ENCODE measurements at places on chromosomes 1 and 21.

DNA sequence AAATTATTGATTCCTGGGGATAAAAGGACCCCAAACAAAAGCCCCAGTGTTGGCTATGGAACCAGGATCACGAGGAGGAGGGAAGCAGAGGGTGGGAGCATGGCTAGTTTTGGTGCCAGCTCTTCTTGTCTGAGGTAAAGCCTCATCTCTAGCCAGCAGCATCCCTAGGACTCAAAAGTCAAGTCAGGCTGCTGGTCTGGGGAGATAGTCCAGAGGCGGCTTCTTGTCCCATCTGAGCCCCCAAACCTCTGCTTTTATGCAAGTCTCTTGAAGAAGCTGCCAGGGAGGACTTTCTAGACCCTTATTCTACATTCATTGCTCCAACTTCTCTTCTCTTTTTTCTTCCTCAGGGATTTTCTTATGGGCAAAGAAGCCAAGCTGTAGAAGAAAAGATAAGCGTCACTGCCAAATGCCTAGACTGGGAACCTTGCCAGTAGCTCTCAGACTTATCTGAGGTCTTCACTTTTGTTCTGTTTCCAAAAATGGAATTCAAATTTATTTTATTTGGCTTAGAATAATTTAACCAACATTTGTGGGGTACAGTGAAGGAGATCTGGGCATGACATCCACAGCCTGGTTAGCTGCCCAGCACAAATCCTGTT, 6.9 kb upstream of the ANKRD35 start:
- DNase-seq = no peak

GRCh38 chr1:207789792-207790787, 38.2 kb downstream of the CD46 start:
- DNase-seq = no peak

GRCh38 chr1:45340816-45341466, 701 bp upstream of the MUTYH start:
- DNase-seq = no peak

- DNase-seq = no peak
Observed at GRCh38 chr1:220813013-220813412, 26.3 kb downstream of the MTARC1 start.

DNA sequence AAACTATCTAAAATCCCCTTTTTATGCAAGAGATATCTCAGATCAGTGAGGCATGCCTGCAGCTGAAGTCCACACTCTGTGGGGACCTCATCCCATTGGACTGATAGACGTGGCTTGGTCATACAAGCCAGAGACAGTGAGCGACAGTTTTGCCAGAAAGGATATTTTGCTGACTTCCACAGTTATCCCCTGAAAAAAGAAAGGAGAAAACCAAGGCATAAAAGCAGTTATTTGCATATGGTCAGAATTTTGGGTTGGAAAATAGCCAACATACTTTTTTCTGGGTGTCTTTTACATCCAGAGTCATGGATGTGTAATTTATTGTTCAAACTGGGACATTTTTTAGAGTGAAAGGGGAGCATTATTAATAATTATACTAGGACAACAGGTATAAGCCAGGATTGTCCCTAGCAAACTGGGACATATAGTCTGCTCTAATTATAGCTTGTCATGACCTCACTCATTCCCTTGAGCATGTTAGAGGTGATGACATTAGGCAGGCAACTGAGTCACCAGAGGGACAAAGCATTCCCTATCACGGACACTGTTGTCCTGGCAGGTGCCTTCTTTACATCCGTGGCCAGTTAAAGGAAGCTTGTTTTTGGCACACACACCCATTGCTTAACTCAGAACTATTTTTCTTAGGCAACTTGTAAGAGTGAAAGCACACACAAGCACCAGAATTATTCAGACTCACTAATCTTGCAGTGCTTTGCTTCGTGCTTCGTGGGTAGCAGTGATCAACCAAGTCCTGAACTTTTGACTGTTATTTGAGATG, 65.5 kb downstream of the PRRX1 start:
- no peak for DNase-seq

GRCh38 chr21:31337996-31338907, 5.8 kb downstream of the TIAM1 start:
- no peak for DNase-seq

DNA sequence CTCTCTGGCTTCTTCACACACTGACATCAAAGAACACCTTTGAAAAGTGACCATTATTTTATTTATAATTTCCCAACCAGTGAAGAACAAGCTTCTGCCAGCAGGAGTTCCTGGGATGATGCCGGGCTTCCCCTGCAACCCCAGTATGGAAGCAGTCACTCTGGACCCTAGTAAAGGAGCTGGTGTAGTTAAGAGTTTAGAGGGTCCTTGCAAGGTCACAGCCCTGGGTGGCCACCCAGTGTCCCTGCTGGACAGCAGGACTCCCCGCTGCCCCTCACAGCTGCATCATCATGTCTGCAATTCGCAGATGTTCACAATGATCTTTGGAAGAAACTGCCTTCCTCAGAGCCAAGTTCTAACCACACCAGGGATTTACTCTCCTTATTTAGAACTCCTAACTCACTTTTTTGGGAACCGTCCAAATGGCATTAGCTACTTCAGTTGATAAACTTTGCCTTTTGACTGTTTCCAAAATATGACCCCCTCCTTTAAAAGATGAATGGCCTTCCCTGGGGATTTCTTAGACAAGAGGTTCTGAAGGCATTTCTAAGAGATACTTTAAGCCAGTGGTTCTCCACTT, 90.6 kb downstream of the HIVEP3 start:
- no peak for DNase-seq

DNA sequence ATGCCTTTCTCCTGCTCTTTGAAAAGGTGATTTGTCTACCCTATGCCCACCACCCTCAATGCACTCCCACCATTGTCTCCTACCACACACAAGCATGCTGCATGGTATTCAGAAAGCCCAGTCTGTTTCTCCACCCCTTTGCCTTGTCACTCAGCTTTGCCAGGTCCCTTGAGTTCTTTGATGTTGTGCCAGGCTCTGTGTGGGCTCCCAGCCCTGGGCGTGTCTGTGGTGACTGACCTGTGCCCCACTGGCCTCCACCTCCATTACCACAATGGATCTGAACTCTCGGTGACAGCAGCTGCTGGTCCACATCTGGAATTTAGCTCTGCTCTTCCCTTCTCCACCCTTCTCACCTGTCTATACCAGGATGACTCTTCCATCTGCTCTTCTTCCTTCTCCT, 34.9 kb downstream of the ATP2B4 start:
- no peak for DNase-seq

DNA sequence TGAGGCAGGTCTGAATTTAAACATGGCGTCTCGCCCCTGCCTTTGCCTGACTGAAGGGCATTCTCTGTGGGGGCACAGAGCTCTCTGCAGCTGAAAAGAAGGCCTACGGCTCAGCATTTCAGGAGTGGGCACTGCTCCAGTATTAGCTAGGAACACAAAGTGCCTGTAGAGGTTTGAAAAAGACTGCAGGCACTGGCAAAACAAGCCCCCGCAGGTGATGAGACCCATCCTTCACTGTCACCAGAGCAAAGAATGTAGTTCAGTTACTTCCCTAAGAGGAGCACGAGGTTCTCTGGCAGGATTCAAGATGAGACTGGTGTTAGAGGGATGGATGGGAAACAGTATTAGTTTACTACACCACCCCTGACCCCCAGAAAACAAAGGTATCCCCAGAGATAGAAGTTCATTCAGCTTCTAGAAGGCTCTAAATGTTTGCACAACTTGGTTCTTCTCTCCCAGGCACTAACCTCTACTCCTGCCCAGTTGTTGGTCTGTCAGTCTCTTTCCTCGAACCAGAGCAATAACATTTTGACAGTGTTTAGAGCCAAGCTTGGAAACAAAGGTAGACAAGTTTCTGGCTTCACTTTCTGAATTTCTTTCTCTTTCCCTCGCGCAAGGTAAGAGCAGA, 101.9 kb upstream of the KCNE2 start:
- no peak for DNase-seq

- DNase-seq = no peak
Observed at GRCh38 chr1:86616871-86617270, 70.0 kb downstream of the CLCA4 start.

- DNase-seq = no peak
Observed at GRCh38 chr1:232940262-232940661, 10.1 kb upstream of the NTPCR start.

DNA sequence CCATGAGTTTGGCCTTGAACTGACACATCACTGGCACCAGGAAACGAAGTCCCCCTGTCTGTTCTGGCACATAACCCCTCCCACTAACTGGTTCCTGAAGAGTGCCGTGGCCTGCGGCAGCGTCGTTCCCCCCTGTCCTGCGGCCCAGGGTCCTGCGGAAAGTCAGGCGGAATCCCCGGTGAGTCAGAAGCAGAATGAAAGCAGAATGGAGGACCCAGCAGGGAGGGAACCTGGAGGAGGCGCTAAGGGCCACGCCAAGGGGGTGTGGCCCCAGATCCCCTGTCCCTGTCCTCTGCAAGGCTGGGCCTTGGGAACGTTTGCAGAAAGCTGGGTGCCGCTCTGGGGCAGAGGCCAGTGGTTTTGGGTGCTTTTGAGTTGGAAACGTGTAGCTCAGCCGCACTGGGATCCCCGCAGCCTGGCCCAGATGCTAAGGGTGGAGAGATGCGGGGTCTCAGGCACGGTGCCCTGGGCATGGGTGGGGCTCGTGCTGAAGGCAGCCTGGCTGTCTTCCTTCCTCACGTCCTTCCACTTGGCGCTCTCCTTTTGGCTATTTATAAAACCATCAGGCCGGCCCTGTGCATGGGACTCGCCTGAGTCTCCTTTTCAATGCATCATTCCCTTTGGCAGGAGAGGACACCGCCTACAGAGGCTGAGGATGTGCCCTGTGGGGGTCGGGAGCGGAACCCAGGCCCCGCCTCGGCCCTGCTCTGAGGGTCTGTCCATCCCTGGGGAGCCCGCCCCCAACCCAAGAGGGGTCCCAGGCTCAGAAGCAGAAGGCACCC, 36.2 kb downstream of the TP73 start:
- DNase-seq = no peak

- no peak for DNase-seq
Observed at GRCh38 chr1:165564561-165564960, 20.8 kb downstream of the LRRC52 start.

- DNase-seq = peak; percentile 12
Observed at GRCh38 chr1:94037392-94038229, 83.3 kb downstream of the ABCA4 start.

GRCh38 chr21:42923553-42924432, 1.6 kb downstream of the ERVH48-1 start:
- peak; percentile 71 for DNase-seq

GRCh38 chr21:32475162-32475812, 62.8 kb downstream of the EVA1C start:
- no peak for DNase-seq

DNA sequence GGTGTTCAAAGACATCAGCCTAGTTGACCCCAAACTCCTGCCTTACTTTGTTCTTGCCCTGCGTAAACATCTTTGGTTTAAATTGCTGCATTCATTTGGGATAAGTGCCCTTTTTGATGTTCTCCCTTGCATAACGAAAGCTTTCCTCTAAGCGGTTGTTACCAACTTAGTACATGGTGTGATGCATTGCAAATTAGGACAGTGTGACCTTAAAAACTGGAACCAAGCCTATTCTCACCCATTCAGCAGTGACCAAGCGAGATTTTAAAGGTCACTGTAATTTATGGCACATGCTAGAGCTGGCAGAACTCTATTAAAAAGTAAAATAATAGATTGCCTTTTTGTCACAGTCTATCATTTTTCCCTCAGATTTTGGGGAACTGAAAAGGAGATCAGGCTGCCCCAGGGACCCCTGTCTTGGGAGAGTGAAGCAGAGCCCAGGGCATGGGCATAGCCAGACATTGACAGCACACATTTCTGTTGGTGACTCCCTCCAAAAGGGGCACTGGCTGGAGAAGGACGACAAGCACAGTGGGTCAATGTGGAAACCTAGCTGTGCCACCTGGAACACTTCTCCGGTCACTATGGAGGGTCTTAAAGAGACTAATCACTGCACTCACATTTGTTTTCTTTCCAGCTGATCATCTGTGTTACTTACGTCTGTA, 63.9 kb downstream of the KCNK1 start:
- no peak for DNase-seq

- DNase-seq = no peak
Observed at GRCh38 chr1:157147906-157148700, 9.9 kb upstream of the ETV3 start.

DNA sequence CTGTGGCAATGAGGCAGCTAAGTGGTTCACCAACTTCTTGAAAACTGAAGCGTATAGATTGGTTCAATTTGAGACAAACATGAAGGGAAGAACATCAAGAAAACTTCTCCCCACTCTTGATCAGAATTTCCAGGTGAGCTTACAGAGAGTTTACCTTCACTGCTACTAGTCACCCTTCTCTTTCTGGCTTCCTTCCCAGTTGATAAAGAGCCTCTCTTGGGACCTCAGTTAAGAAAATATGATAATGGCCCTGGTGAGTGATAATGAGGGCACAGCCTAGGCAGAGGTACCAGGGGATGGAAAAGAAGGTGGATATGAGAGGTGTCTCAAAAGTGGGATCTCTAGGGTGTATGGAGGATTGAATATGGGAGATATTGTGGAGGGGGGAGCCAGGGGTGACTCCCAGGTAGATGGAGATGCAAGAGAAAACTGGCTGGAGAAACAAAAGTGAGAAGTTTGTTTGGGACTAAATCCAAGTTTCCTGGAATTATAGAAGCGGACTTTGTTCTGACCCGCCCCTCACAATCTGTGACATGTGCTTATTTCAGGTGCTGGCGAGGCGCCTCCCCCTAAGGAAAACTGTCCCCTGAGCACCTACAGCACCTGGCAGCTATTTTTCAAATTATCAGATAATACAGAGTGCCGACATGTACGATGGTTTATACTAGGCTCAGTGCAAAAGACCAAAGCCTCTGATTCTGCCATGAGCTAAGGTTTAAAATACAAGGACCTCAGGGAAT, 13.7 kb downstream of the MTARC2 start:
- DNase-seq = no peak

GRCh38 chr1:248872752-248873408, 14.0 kb upstream of the ZNF692 start:
- DNase-seq = no peak

GRCh38 chr1:30149226-30149625, 574.2 kb downstream of the MATN1 start:
- DNase-seq = no peak

GRCh38 chr1:15799004-15799867, 8.2 kb downstream of the UQCRHL start:
- no peak for DNase-seq

Data from activated naive CD4-positive, alpha-beta T cell treated with anti-CD3 and anti-CD28 coated beads, Interleukin-2, amount 50 U/mL, for 72 hours (primary cell).